Activated CD8-positive, alpha-beta memory T cell treated with anti-CD3 and anti-CD28 coated beads for 48 hours (primary cell): ENCODE measurements at places on chromosomes 7 and 10.
A peak's percentile ranks its signal among the peaks of the same experiment; 100 is the strongest.

DNA sequence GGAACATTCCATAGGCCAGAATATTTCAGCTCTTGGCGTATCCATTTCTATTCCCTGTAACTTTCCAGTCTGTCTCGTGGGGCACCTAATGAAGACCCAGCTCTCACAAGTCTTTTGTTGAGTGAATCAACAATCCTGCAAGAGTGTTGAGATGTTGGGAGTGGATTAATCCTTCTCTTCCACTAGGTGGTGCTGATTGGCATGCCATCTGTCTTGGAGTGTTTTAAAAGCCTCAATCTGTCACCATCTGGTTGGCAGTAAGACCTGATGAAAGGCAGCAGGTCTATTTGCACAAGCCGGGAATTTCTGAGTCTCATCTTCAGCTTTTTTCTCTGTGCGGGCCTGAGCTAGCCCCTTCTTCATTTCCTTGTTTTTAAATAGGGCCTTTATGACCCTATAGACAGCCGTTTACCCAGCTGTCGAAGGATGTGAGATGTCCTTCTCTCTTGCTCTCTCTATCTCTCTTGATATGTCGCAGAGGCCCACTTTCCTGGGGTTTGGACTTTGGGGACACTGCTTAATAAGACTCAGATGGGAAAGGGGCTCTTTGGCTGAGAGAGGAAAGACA, 180.5 kb downstream of the ZNF365 start:
- no peak for DNase-seq

DNA sequence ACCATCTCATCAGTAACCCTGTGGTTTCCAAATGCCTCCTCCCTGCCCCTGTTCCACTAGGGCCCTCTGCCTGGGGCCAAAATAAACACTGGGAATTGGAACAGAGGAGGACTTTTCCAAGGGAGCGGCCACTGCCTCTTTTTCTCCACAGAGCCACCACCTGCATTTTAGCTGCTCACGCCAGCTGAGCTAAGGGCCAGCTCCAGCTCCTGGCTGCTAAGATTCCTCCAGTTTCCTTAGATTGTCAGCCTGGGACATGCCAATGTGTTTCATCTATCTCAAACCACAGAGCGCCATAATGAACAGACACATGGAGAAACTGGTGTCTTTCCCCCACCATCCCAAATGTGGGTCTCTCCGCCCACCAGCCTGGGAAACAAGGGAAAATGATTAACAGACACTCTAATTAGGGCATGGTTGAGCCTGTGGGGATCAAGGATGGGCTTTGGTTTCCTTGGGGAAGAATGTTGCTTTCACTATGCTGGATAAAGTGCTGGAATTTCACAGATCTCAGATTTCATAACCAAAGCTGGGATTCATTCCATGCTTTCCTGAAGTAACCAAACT, 52.2 kb downstream of the ASB13 start:
- no peak for DNase-seq

GRCh38 chr7:4612939-4613841, 68.9 kb upstream of the FOXK1 start:
- DNase-seq, result no peak

DNA sequence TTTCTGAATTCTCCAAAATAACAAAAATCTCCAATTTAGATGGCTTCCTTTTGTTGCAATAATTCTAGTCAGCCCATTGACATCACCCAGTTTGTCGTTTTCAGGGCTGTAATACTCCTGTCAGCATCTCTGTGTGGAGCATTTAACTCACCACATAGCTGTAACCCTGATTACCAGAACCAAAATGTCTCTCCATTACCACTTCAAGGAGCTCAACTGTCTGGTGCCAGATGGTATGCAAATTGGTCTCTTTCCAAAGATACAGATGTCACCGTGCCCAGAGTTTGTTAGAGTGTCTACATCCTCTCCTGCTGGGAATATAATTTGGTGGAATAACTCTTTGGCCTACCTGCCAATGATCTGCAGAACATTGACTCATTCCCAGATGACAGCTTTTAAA, 350.3 kb upstream of the POT1 start:
- DNase-seq, result no peak

GRCh38 chr7:20305726-20306125, 25.0 kb upstream of the ITGB8 start:
- no peak for DNase-seq

- DNase-seq, result no peak
Observed at GRCh38 chr7:739983-740942, 13.2 kb upstream of the PRKAR1B start.

DNA sequence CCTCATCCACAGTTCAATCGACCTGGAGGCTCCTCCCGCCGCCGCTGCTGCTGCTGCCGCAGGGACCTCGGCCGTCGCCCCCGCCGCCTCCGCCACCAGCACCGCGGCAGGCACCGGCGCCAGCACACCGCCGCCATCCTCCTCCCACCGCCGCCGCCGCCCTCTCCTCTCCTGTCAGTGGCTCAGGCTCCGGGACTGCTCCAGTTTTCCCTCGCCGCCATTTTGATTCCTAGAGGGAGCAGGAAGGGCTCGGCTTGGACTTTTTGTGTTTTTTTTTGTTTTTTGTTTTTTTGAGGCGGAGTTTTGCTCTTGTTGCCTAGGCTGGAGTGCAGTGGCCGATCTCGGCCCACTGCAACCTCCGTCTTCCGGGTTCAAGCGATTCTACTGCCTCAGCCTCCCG, 3.0 kb upstream of the MCM10 start:
- peak; percentile 5 for DNase-seq
